GM23338 (cell line): ENCODE measurements at places on chromosomes 1 and 21.

- DNase-seq: no peak
Observed at GRCh38 chr1:115476616-115477015, 138.6 kb upstream of the NGF start.

- no peak for DNase-seq
Observed at GRCh38 chr1:176225911-176226310, 18.8 kb upstream of the COP1 start.

GRCh38 chr1:112309499-112309898 is 86.5 kb upstream of the CTTNBP2NL start:
- DNase-seq: no peak

- no peak for DNase-seq
Observed at GRCh38 chr1:47469910-47470309, 32.1 kb downstream of the FOXD2 start.

DNA sequence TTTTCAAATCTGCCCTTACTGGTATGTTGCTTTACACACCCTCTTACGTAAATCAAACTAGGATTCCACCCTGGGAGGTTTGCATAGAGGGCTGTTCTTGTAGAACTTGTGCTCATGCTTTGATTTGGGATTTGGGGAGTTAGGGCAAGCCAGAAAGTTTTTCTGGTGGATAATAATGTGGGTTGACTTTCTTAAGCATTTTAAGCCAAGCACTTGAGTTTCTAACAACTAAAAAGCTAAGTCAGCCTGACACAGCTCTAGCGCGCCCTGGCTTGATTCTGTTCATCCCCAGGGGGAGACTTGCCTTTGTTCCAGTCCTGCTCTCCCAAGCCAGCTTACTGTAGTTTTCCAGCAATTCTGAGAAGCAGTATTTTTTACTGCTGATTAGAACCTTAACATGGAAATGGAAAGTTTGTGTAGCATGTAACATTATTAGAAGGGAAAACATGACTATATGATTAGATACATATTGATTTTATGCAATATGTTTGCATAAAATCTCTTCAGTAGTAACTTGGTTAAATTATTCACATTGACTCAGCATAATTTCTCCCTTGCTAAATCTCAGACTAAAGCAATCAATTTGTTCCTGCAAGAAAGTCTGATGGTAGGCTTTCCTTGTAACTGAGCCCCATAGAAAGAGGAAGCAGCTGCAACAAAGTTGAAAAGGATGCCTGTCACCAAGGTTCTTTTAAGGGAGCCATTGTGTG is 11.0 kb upstream of the PGD start:
- DNase-seq: peak; percentile 50

GRCh38 chr1:246572785-246573184 is 6.5 kb downstream of the CNST start:
- DNase-seq: no peak

- DNase-seq: peak; percentile 94
Observed at GRCh38 chr1:6438047-6438525, 13.5 kb downstream of the ESPN start.

- DNase-seq: no peak
Observed at GRCh38 chr1:229027158-229027557, 243.8 kb upstream of the RAB4A start.

DNA sequence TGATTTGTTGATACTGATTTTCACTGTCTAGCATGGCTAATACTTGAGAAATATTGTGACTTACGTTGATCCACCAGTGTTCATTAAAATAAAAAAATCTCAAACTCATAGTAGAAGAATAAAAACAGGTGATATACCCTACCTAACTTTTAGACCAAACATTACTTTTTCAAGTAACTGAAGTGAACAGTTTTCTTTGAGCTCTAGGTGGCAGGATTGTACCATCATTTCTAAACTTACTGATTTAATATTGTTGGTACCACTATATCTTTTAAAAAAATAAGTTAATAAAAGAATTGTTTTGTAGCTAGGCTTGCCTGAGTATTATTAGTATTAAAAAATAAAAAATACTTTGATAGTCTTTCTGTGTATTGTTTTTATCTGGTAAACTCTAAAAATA is 21.5 kb downstream of the CDC73 start:
- DNase-seq: no peak

- DNase-seq: no peak
Observed at GRCh38 chr1:101325144-101325543, 88.3 kb downstream of the S1PR1 start.

DNA sequence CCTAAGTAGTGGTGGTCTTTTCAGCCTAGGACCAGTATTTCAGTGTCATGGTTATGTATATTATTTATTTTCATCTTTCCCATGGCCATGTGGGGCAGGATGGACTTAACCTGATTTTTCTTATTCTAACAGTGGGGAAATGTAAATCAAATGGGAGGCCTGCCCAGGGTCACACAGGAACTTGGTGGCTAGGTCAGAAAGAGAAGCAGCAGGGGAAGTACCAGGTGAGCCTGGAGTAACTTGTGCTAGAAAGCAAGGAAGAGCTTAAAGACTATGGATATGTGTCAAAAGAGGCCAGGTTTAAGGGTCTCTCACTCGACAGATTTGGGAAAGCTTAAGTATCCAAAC is 936 bp downstream of the ZFP69B start:
- peak; percentile 6 for DNase-seq

GRCh38 chr1:213286235-213286634 is 235.2 kb downstream of the RPS6KC1 start:
- DNase-seq: no peak

DNA sequence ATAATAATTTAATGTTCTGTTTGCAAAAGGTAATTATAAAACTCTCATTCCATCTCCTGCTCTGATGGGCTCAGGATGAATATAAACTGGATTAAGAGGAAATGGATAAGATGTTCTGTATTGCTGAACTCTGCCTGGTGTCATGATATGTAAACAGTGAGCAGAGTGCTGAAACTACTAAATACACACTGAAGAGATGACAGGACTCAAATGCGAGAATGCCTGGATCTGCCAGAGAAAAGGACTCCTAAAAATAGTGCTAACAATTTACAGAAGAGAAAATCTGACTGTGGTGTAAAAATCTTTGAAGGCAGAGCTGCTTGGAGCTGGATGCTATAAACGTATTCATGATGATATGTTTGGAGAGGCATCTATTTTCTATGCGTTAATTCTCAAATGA is 303.2 kb downstream of the RWDD3 start:
- DNase-seq: no peak

GRCh38 chr21:28174006-28174405 is 818.7 kb downstream of the LTN1 start:
- no peak for DNase-seq

DNA sequence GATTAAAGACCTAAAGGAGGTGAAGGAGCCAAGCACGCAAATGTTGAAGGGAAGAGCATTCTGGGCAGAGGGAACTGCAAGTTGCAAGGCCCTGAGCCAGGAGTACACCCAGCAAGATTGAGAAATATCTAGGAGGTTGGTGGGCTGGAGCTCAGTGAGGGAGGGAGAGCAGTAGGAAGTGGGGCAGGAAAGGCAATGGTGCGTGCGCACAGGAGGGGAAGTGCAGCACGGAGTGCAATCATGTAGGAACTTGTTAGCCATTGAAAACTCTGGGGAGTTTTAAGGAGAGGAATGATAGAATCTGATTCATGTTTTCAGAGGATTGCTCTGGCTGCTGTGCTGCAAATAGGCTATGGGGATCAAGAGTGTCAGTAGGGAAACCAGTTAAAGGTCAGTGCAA is 13.2 kb upstream of the IGSF3 start:
- DNase-seq: no peak

GRCh38 chr1:43858324-43858723 is 75.3 kb upstream of the ARTN start:
- DNase-seq: peak; percentile 55

DNA sequence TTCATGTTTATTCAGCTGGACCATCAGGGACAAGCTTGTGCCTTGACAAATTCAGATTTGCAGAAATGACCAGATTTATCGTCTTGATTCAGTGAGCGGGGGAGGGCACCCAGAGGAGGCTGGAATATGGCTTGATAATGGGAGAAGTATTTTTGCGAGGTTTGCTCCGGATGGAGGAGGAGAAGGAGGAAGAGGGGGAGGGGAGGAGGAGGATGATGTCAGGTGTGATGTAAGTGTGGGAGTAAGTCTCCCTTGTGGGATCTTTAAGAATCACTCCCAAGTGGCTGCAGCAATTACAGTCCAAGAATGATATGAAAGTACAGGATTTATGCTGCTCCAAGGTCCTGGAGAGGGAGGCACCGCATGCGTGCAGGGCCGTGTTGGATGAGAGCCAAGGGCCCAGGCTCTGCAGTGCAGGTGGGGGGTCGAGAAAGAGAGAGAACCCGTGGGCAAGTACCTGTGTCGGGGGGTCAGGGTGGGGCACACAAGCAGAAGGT is 5.6 kb upstream of the ZNF496 start:
- DNase-seq: no peak

DNA sequence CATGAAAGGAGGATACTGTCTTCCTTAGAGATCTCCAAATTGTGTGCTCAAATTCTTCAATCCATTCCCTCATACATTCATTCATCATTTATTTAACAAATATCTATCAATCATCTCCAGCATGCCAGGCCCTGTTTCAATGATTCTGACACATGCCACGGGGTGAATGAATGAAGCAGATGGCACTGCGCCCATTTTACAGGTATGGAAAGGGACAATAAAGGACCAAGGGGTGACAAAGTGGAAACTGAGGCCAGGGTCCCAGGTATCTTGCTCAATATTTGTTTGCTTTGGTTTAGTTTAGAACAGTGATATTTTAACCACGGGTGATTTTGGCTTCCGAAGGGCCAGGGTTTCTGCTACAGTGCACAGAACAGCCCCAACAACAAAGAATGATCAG is 321.6 kb upstream of the RUNX1 start:
- DNase-seq: no peak

GRCh38 chr1:198845851-198846250 is 207.0 kb downstream of the PTPRC start:
- no peak for DNase-seq

- DNase-seq: peak; percentile 83
Observed at GRCh38 chr1:43708002-43708410, 670 bp downstream of the ST3GAL3 start.

GRCh38 chr1:224540535-224540934 is 75.6 kb upstream of the CNIH3 start:
- no peak for DNase-seq

GRCh38 chr21:46411236-46411635 is 47.5 kb upstream of the DIP2A start:
- DNase-seq: no peak

DNA sequence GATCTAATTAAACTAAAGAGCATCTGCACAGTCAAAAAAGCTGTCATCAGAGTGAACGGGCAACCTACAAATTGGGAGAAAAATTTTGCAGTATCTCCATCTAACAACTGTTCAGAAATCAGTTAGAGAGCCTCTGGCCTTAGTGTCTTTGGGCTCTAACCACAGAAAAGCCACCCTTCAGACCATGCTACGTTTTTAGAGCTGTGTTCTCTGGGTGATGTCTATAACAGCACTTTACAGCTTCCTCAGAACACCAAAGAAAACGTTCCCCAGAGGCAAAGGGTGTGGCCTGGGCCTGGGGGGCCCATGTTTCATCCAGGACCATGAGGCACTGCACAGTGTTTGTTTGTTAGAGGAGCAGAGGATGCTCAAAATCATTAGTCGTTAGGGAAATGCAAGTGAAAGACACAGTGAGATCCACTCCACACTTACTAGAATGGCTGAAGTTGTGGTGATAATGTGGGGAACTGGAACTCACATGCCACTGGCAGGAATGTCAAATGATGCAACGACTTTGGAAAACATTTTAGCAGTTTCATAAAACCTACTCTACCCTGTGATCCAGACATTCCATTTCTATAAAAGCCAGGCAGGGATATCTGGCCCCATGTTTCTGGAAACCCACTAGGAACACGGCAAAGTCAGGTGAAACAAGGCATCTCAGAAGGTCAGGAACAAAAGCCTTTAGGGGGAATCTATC is 250.4 kb upstream of the HOOK1 start:
- DNase-seq: no peak

GRCh38 chr1:182143825-182144645 is 82.5 kb upstream of the ZNF648 start:
- no peak for DNase-seq

GRCh38 chr1:46218443-46218842 is 15.3 kb downstream of the LURAP1 start:
- no peak for DNase-seq

- DNase-seq: no peak
Observed at GRCh38 chr21:41428311-41428710, 2.3 kb downstream of the MX1 start.

GRCh38 chr1:117698398-117699160 is 92.7 kb downstream of the TENT5C start:
- DNase-seq: no peak

- DNase-seq: no peak
Observed at GRCh38 chr1:2972011-2972878, 49.0 kb upstream of the ACTRT2 start.

GRCh38 chr1:153397924-153398651 is 7.2 kb upstream of the S100A8 start:
- DNase-seq: no peak

DNA sequence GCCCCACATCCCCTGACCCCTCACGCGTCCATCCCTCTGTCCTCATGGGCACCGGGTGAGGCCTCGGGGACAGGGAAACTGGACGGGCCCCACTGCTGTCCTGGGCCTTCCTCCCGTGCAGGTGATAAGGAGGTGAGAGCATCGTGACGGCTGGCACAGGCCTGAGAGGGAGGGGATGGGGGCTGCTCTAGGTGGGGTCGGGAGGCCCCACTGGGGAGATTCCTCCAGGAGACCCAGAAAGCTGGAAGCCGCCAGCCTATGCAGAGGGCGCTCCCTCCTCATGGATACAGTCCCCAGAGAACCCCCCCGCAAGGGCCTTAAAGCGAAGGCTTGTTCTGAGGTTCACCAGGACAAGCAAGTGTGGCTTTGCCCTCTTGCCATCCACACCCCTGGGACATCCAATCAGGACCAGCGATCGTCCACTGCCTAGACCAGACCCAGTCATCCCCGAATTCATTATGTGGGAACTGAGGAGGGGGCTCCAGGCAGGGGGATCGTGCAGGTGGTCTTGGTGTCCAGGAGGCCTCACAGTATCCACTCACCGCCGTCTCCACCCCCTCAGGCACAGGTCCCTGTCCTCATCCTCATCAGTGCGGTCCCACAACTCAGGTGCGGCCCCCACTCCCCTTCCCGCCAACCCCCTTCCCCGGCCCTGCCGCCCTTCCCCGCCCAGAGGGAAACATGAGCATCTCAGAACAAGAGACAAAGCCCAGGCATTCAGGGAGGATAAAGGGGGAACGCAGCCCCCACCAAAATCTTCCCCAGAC is 45.3 kb upstream of the COL18A1 start:
- no peak for DNase-seq

DNA sequence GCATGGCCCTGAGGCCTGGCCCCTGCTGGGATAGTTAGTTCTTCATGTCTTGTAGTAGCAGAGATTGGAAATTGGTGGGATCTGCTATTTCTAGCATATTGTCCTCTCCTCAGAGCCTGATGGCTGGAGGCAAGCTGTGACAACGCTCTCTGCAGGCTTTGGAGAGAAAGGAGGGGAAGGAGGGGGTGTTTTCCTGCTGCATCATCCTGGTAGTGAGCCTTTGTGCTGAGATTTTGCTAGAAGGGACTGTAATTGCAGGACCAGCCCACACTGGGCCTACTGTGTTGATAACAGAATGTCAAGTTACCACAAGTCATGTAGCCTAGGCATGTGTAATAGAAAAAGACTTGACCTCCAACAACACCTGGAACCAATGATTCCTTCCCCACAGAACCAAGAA is 351.0 kb downstream of the SIPA1L2 start:
- DNase-seq: no peak

GRCh38 chr1:61330571-61330970 is 248.2 kb downstream of the NFIA start:
- DNase-seq: no peak
